ENCODE measurements at places on chromosomes 7 and 10.

DNA sequence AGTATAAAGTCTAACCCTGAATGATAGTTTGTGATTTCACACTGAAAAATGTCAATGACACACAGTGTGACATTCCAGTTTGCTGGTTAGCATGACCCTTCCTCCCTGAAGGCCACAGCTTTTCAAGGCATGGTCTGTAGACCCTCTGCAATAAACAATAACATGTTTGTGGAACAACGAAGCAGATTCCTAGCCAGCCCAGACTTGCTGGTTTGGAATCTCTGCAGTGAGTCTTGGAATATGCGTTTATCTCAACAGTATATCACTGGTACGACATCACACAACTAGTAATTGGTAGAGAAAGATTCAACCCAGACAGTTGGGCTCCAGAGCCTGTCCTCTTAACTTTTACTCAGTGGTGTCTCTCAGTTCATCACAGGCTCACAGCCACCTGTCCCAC is 23.7 kb upstream of the DUSP5 start:
- no peak for DNase-seq

GRCh38 chr10:118926903-118927302 is 102.6 kb upstream of the NANOS1 start:
- no peak for DNase-seq

DNA sequence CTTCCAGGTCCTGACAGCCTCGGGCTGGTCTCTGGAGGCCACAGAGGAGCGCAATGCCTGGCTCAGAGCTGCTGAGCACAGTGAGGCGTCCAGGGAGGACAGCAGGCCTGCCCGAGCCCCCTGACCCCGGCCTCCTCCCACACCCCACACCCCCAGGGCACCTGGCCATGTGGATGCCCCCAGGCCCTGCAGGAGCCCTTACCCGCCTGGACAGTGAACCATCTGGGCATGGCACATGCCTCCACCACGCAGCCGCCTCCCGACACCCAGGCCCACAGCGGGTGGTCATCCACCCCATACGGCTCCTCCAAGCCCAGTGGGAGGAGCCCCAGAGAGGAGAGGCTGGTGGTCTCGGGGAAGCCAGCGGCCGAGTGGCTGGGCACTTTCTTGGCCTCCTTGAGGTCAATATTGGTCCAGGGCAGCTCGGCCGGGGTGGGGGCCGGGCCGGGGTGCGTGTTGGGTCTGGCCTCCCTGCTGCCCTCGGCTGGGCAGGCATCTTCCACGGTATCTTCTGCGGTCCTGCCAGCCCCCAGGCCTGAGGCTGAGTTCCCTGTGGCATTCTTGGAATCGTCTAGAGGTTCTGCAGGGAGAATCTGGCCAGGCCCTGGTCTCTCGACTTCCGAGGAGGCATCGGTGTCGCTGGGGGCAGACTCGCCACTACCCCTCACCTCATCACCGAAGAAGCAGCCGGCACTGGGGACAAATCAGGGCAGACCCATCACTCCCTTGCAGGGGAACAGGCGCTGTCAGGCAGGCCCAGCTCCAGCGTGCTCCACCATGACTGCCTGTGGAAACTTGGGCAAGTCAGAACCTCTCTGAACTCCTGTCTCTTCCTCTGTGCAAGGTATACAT is 18.6 kb downstream of the TECPR1 start:
- DNase-seq, result no peak

GRCh38 chr10:122543676-122544445 is 16.7 kb upstream of the DMBT1 start:
- DNase-seq, result no peak

- no peak for DNase-seq
These were observed 235.8 kb downstream of the CELF2 start for GRCh38 chr10:11253385-11254002.

Data from OCI-LY7 (cell line).